NCI-H1436 (cell line): ENCODE measurements at places on chromosomes 12 and 14.

DNA sequence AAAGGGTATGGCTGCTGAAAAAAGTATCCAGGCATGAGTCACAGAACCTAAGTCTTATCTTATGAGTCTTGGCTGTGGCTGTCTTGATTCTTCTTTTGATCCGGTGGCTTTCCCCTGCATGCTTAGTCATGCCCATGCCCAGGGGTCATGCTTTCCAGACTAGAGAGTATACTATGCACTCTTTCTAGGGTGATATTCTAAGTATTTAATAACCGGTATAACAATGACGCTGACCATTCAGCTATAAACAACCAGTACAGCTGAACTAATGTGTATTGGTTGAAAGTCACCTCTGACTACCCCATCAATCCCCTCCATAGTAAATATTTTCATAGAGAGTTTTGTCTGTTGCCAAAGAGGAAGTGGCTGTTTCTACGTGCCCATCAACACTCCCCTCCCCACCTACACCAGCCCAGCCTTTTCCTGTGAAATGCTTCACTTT is 34.7 kb upstream of the NRXN3 start:
- no peak for DNase-seq

GRCh38 chr12:45259675-45260074 is 43.8 kb downstream of the ANO6 start:
- DNase-seq, result no peak

DNA sequence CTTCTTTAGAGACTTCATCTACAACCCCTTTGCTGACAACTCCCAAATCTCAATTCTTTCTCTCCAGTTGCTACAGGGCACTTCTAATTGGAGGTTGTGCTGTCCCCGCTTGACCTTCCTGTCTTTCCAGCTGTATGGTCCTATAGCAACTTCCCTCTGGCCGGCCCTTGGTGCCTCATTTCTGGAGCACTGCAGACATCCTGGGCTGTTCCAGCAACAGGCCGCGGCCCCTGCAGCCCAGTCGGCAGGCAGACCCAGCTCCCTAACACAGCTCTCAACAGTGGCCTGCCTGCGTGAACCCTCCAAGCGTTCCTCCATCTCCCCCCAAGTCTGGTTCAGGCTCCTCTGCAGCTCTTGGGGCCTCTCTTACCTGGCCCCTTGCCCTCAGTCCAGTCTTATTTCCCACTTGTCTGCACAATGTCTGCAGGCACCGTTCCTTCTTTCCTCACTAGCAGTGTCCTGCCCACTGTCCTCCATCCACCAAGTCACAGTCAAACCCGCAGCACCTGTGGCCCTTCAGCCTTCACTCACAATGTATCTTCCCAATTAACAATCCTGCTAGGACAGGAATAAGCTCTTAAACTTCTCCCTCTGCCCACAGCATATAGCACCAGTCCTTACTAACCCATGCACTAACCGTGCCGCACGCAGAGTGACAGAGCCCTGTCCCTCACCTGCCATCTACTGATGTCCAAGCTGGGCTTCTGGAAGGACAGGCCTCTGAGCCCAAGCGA is 1.6 kb upstream of the EML1 start:
- no peak for DNase-seq

DNA sequence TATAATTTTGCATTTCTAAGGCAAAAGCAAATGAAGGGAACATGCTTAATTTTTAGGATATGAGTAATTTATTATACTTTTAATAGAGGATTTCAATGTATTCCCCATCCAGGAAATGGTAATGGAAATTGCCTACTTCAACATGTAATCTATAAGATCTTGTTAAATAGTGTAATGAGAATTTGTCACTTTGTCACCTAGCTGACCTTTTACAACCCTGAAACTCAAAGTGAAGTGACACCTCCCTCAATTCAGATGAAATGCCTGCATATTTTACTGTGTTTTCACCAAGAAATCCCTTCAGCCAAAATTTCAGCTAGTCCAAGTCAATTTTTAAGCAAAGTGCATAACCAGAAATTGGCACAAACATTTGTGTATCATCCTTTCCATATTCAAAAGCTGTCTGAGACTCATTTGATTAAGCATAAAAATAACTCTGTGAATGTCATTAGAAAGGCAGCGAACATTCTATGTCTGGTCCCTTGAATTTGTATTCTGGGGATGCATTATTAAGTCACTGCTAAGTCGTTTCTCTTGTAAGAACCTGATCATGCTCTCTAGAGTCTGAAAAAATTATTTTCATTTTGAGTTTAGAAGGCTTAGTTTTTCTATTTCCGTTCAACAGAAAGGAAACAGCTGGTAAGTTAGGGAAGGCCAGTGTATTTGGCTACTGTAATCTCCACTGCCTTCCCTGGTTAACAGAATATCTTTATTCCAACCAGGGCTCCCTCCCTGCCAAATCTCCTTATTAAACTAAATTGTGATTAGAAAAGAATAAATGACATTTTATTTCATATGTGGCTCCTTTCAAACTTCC is 100.8 kb downstream of the IGF1 start:
- no peak for DNase-seq

DNA sequence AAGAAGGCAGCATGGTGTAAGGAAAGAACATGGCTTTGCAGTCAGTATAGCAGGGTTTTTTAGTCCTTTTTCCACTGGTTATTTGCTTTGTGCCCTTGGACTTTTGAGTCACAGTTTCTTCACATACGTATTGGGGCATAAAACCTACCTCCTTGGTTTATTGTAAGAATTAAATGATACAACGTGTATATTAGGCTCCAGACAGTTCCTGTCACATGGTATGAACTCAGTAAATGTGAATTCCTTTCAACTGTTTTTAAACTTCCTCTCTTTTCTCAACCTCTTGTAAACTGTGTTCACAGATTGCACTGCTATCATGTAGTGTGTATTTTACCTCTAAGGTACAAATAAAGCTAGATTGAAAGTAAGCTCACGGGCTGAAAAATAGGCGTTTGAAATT is 29.5 kb downstream of the MSRB3 start:
- no peak for DNase-seq

DNA sequence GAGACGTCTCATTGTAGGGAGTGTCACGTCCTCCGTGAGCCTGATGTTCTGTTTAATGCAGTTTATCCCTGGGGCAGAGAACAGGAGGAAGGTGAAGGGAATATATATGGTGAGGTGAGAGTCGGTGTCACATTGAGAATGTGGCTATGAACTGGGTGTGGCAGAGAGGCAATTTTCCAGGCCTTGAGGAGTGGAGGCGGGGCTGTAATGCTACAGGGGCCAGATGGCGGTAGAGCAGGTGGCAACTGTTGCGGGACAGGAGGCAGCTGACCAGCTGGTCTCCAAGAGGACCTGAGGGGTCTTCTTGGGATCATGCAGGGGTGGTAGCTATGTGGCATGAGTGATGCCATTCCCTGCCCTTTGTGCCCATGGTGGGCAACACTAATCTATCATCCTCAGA is 59.6 kb downstream of the CACNA1C start:
- no peak for DNase-seq

- DNase-seq, result no peak
These were observed 70.4 kb upstream of the SFSWAP start for GRCh38 chr12:131640525-131640924.

- no peak for DNase-seq
These were observed 17.1 kb upstream of the PWP1 start for GRCh38 chr12:107668320-107669098.

GRCh38 chr12:75317784-75318183 is 12.3 kb downstream of the CAPS2 start:
- no peak for DNase-seq

- no peak for DNase-seq
These were observed 114.9 kb downstream of the SAMD4A start for GRCh38 chr14:54681811-54682261.

DNA sequence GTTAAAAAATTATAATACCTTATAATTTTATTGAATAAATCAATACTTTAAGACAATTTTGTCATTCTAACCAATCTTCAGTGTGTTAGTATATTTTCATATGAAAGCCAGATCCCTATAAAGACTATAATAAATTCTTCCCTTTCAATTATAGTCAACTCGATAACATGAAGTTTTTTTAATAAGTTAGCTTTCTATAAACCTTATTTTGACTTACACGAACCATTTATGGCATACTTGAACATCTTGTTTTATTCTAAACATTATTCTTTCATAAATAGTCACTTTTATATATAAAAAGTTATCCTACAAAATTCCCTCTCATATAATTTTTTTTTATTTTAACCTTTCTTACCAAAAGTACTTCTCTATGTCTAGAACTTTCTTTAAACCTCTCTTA is 1002.3 kb downstream of the TMEM121 start:
- no peak for DNase-seq

DNA sequence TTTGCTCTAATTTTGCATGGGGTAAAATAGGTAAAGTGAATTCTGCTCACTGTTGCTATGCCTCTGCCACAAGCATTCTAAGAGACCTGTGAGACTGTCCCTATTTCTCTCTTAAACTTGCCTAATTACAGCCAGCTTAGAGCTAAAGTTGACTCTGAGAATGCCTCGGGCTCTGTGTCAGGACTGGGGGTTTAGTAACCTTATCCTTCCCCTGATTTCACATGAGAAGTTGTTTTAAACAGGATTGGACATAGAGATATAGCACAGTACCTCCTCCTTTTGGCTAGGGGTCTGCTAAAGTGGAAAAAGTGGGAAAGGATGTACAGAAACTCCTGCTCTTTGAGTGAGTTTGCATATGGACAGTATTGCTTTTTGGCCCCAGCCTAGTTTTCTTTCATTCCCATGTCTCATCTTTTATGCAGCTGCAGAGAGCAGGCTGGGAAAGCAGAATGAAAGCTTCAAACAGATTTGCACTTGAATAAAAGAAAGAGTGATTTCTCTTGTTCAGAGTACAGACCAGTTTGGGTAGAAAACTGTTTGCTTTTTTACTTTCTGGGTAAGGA is 122.0 kb downstream of the RAD51B start:
- DNase-seq, result no peak
